ENCODE measurements at places on chromosomes 6 and 20.

DNA sequence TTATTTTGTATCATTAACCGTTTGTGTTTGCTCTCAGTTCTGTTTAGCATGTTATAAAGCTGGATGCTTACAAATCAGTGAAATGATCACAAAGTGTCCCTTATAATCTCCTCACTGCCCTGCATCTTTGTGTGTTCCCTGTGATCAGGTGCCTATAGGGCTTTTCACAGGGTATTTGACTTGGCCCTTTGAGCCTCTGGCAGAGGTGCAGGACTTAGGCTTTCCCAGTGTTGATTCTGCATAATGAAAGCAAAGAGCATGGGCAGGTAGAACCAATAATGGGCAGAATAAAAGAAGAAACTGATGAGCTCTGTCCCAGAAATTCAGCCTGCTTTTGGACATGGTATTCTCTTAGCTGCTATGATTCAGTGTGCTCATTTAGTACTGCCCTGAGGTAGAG, 16.9 kb upstream of the PBOV1 start:
- no peak for DNase-seq

DNA sequence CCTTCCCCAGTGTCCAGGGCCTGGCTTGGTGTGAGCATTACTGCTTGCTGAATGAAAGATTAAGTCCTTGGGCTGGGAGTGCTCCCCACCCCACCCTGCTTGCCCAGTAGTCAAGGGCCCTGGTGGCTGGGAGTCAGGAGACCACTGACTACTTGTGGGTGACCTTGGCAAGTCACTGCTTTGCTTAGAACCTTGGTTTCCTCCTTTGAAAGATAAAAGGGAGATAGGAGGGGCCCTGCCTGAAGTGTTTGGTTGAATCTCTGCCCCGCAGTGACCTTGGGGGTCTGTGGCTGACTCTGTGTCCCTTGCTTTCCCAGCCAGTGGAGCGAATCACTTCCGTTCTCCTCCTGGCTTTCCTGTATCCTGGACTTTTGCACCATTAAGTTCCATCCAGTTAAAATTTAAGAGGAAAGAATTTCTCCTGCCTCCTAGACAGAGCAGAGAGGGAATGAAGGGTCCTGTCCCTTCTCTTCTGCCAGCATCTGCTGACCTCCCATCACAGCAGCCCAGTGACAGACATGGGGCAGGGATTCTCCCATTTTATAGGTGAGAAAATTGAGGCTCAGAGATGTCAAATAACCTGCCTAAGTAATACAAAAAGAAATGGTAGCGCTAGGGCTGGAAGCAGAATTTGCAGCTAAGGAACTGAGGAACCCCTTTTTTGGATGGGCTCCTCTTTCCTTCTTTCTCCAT, 3.5 kb upstream of the EPB41L1 start:
- no peak for DNase-seq

DNA sequence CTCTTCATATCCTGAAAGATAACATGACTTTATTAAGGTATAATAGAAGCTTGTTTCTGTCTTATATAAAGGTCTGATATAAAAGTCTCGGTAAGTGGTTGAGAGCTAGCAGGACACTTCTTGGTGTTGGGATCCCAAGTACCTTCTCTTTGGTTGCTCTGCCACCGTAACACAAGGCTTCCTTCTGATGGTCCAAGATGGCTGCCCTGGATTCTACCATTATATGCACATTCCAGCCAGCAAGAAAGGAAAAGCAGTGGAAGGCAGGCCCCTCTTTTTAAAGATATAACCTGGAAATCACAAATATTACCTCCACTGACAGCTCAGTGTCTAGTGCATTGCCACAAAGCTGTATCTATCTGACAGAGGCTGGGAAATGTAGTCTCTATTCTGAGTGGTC, 75.0 kb downstream of the TSHZ2 start:
- DNase-seq = no peak

- no peak for DNase-seq
Measured at GRCh38 chr6:45986746-45987274, 28.9 kb downstream of the CLIC5 start.

- no peak for DNase-seq
Measured at GRCh38 chr20:17044891-17045290, 181.9 kb upstream of the PCSK2 start.

- peak; percentile 25 for DNase-seq
Measured at GRCh38 chr6:8526624-8527023, 91.3 kb upstream of the SLC35B3 start.

DNA sequence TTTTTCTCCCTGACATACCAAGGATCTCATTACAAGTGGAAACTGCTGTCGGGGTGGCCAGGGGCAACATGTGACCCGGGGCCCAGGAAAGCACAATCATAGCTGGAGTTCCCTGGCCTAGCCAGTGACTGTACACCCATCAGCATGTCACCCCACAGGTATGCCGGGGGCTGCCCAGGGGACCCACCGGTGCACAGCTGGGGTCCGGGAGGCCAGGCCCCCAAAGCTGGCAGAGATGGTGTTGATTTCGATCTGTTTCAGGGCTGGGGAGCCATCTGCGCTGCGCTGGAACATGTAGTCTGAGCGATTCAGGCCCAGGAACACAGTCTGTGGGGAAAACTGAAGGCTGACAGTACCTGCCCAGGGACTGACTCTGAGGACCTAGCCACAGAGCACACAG, 13.3 kb downstream of the GSS start:
- DNase-seq = no peak

DNA sequence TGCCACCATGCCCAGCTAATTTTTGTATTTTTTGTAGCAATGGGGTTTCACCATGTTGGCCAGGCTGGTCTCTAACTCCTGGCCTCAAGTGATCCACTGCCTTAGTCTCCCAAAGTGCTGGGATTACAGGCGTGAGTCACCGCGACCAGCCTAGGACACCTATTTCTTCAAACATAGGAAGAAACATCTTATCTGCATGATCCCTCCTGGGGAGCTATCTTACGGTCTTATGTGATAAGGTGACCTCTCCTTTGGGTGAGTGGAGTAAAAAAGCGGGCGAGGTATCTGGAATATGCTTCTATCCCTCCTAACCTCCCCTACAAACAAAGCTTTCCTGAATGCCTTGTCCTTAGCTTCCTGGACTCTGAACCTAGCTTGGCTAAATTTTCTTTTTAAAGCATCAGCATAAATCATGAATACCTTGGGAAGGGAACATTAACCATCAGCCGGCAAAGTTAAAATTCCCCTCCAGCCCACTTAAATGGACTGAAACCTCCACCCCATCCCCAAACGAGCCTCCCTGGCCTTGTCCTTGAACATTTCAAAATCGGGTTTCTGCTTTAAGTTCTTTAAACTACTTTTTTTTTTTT, 24.5 kb downstream of the RIPOR3 start:
- no peak for DNase-seq
